ENCODE measurements at places on chromosomes 16 and 17.
A peak's percentile ranks its signal among the peaks of the same experiment; 100 is the strongest.

DNA sequence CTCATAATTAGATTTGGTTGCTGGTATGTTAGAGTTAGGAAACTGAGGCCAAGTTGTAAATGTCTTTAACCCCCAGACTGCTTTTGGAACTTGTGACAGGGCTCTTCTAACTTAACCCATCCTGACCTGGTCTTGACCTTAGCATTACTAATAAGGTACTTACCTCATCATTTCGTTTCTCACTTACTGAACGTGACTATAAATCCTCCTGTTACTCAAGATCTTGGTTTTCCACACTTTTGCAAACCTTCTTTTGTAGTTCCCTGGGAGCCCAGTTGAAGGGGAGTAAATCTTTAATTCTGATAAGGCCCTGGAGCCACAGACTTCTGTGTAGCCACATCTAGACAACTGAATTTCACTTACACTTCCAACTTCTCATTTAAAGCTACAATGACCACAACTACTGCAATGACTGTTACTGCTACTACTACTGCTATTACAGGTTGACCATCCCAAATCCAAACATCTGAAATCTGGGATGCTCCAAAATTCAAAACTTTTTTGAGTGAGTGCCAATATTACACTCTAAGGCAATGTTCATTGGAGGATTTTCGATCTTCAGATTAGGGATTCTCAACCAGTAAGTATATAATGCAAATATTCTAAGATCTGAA is 248.8 kb upstream of the TBX2 start:
- no peak for DNase-seq

- DNase-seq, result peak; percentile 26
Observed at GRCh38 chr17:44363613-44364159, at the start of gene FAM171A2. Gene FAM171A2 (minus strand): TSS chr17:44363853. CDS start chr17:44363714, 139 bp downstream.

DNA sequence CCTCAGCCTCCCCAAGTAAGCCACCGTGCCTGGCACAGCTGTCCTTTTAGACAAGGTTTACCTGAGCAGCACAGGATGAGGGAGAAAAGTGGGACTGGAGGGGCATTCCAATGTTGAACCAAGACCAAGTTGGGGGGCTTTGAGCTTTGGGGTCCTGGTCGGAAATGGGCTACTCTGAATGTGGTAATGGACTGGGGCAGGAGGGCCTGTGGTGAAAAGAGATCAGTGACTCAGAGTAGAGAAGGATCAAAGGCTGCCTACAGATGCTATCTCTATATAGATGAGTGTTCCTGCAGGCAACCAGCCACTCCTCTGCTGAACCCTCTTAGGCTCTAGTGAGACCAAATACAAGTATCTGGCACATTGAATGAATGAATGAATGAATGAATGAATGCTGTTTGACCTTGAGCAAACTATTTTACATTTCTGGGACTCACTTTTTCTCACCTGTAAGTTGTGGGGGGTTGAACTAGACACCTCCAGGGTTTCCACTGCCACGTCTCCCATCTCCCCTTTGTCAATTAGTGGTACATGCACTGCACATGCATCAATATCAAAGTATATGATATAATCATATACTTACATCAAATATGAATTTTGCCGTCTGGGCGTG is 26.3 kb upstream of the ETV4 start:
- DNase-seq, result no peak

DNA sequence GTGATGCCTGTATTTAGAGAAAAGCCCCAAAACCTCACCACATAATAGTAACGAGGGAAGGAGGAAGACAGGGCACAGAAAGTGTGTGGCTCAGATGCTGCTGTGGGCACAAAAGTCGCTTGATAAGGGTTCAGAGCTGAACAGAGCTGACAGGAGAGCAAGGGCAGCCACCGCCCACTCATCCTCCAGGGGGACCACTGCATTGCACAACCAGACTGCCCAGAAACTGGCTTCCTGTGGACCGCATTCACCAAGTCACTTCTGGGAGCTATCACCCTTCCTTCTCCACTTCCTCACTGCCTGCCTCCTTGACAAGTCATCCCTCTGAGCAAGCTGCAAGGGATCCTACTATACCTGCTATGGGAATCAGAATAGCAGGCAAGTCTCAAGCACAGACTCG is 512.4 kb upstream of the CDH11 start:
- DNase-seq, result no peak

DNA sequence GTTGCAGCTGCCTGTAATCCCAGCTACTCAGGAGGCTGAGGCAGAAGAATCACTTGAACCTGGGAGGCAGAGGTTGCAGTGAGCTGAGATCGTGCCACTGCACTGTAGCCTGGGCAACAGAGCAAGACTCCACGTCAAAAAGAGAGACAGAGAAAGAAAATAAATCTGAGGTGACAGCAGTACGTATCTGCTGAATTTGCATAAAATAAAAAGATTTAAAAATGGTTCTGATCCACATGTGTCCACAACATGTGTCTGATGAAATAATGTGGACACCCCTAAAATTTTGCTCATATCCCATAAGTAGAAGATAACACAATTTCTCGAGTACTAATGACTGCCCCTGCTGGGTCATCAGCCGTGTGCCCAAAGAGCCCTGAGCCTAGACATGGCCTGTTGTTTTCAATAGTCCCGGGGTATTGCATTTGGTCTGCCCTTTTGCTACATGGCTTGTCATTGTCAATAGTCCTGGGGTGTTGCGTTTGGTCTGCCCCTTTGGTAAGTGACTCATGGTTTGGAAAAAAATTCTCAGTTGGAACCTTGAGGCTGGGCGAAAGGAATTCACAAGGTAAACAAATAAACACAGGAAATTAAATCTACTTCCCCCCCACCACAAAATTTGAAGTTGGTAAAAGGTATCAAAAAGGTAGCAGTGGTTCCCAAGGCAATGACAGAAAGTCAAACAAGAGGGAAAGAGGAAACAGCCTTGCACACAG is 434.6 kb upstream of the MAF start:
- DNase-seq, result no peak

- DNase-seq, result no peak
Observed at GRCh38 chr17:796609-797008, 14.5 kb downstream of the MRM3 start.

DNA sequence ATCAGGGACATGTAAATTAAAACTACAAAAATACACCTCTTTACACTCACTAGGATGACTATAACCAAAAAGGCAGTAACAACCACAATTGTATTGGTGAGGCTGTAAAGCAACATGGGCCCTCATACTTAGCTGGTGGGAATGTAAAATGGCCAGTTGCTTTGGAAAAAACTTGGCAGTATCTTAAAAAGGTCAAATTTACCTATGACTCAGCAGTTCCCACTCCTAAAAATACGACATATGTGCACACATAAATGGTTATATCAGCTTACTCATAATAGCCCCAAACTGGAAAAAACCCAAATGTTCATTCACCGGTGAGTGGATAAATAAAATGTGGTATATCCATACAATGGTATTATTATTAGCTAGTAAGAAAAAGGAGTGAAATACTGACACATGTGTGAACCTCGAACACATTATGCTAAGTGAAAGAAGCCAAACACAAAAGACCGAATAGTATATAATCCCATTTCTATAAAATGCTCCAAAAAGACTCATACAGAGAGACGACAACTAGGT is 391.4 kb downstream of the NPIPA8 start:
- no peak for DNase-seq

DNA sequence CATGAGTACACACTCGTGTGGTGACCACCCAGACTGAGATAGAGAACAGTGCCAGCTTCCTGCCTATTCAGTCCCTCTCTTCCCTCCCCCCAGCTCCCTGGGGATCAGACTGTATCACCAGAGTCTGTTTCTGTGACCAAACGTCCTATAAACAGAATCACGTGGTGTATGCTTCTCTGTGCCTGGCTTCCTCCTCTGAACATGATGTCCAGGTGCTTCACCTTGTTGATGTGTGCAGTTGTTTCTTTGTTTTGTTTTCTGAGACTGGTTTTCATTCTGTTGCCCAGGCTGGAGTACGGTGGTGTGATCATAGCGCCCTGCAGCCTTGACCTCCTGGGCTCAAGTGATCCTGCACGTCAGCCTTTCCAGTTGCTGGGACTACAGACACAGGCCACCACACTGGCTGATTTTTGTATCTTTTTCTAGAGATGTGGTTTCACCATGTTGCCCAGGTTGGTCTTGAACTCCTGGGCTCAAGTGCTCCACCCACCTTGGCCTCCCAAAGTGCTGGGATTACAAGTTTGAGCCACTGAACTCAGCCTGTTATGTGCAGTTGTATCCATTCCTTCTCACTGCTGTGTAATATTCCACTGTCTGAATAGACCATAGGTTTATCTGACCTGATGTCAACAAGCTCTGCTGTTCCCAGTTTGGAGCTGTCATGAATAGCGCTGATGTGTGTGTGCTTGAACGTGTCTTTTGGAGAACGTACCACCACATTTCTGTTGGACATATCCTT is 28.9 kb upstream of the PRM1 start:
- no peak for DNase-seq

- no peak for DNase-seq
Observed at GRCh38 chr16:6498858-6499257, 833.8 kb upstream of the RBFOX1 start.

- no peak for DNase-seq
Observed at GRCh38 chr17:50764734-50765149, 2.6 kb downstream of the ANKRD40CL start.

DNA sequence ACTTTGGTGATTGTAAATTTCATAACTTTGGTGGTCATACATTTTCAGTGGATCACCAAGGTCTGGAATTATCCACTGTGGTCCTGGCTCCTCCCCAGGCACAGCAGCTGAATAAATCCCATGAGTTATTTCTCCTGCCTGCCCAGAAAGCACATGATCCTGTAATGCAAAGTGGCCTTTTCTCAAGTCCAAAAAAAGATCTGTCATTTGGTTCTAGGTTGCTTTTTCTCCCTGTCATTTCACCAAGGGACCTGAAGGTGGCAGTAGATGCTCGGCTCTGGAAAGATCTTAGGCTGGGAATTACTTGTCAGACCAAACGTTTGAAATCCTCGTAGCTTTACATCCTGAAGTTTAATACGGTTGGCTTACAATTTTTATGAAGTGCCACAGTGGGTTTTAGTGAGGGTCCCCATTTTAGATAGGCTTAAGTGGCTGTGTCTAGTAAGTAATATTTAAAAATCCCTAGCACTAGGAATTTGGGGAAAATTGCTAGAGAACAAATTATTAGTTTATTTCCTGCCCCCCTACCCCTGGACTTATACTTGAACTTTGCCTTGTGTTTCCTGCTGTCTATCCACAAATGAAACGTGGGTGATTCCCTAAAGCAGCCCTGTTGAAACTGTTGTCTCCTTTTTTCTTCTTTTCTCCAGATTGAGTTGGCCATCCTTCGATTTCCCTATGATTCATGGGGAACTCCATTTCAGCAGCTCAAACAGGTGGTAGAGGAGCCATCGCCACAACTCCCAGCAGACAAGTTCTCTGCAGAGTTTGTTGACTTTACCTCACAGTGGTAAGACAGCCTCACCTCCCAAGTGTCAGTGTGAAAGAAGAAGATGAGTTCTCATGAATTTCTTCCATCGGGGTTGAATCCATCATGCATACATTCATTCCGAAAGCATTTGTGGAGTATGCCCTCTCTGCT is 111.7 kb downstream of the MAP2K6 start:
- no peak for DNase-seq

- DNase-seq, result no peak
Observed at GRCh38 chr17:12730421-12730820, 58.9 kb upstream of the ARHGAP44 start.

- DNase-seq, result no peak
Observed at GRCh38 chr17:81239714-81240555, 817 bp downstream of the NDUFAF8 start.

- DNase-seq, result no peak
Observed at GRCh38 chr17:21171309-21171922, 42.5 kb downstream of the TMEM11 start.

DNA sequence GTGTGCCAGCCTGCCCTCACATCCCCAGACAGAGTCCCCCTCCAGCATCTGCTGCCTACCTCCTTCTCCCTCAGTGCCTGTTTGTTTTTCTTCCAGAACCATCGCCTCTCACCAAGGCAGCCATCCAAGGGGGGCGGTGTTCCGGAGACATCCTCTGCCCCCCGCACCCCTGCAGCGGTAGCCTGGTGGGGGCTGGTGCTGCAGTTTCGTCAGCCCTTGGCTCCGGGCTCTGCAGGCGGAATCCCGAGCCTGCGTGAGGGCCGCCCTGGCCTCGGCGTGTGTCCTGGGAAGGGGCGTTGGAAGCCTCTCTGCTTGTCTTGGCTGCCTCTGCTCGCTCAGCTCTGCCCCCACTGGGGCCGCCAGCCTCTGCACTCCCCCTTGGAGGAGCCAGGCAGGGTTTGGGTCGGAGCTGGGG is 126.0 kb upstream of the CIBAR2 start:
- no peak for DNase-seq

- no peak for DNase-seq
Observed at GRCh38 chr17:16419074-16419928, 3.9 kb downstream of the TRPV2 start.

- DNase-seq, result no peak
Observed at GRCh38 chr17:77233635-77234334, 93.0 kb downstream of the SEC14L1 start.

DNA sequence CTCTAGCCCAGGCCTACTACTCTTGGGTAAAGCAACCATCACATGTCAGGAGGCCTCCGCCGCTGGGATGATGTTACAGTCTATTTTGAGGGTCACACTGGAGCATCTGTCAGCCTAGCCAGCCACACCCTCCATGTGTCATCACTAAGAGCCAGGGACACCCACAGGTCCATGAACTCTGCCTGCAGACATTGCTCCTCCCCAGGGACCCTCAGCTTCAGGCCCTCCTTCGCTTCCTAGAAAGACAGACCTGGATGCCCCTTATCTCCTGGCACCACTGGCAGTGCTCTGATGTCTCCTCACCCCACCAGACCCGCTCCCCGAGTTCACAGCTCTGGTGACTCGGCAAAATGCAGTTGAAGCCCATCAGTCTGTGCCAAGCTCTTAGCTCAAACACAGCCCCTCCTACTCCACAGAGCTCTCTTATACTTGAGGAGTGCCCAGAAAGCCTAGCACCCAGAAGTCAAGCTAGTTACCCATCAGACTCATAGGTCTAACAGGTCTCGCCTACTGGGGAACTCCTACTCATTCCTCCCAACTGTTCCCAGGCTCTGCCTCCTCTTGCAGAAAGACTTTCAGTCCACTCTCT is 5.9 kb downstream of the RANBP10 start:
- no peak for DNase-seq

- no peak for DNase-seq
Observed at GRCh38 chr17:21425321-21425720, 49.2 kb downstream of the KCNJ12 start.

GRCh38 chr16:4273858-4274311 is 1.1 kb upstream of the TFAP4 start:
- peak; percentile 32 for DNase-seq

DNA sequence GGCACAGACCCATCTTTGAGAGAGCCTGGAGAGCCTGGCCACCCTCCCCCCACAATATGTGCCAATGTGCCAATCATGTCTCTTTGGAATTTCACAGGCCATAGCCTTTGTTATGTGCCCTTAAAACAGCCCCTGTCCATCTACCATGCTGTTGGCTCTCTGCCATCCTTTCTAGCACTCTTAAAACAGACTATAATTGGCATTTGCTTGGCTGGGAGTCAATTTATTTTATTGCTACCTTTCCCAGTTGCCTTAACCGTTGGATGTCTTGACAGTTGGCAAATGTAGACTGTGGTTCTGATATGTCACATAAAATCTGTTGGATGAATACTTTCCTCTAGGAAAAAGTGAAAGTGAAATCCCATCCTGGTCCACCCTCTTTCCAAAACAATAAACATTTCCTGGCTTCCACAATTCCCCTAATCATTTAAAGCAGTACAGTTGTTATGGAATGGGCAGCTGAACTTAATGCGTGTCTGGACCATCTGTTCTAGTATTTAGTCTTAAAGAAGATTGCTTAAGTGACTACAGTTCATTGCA is 394.0 kb downstream of the KCNJ2 start:
- no peak for DNase-seq

Measured in NCI-H1048 (cell line).